SK-N-SH treated with all-trans-retinoic acid at 6 μM for 48 hours (cell line): ENCODE measurements at places on chromosomes 7 and 10.
A peak's percentile ranks its signal among the peaks of the same experiment; 100 is the strongest.

- ATAC-seq, result no peak; the same call in 2 of the 3 replicates
These were observed at the start of gene FFAR4 for GRCh38 chr10:93566435-93567276. Gene FFAR4 (plus strand): TSS chr10:93566665. CDS start chr10:93566721, 56 bp downstream.

GRCh38 chr7:51446356-51446755 lies 129.7 kb upstream of the COBL start:
- ATAC-seq, result no peak

DNA sequence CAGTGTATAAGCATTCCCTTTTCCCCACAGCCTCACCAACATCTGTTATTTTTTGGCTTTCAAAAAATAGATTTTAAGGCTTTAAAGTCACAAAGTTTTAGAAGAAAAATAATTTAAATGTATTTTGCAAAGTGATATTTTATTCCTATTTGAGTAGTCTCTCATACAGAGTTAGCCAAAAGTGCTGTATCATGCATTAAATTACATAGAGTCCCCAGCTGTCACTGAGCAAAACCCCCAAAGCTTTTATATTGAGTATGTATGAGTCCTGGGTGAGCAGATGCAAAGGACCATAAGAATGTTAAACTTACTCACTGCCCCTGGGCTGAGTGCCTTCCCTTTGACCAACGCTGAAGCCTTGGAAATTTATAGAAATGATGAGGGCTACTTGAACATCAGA lies 70.4 kb upstream of the PTN start:
- no peak for ATAC-seq

DNA sequence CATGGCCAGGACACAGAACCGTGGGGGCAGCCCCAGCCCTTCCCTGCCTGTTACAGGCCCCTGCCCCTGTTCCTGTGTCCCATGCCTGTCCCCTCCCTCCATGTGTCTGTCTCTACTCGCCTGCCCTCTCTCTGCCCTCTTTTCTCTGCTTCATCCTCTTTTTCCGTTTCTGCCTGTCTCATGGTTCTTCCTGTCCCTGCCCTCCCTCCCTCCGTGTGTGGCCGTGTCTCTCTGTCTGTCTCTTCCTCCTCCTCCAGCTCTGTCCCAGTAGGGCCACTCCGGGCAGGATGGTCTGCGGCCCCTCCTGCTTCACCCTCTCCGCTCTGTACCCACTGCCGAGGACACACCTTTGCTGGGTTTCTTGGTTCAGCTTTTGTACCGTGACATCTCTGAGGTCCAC lies 137.4 kb downstream of the FAM53B start:
- ATAC-seq, result no peak

- peak; percentile 81 for ATAC-seq
These were observed 31.2 kb upstream of the BMPER start for GRCh38 chr7:33873981-33874750.

- ATAC-seq, result no peak
These were observed 136.7 kb downstream of the KIF20B start for GRCh38 chr10:89838044-89838615.

- ATAC-seq, result no peak
These were observed 106.6 kb upstream of the CTBP2 start for GRCh38 chr10:125266966-125267365.

GRCh38 chr7:25949736-25950487 lies 202.1 kb upstream of the NFE2L3 start:
- ATAC-seq, result no peak

DNA sequence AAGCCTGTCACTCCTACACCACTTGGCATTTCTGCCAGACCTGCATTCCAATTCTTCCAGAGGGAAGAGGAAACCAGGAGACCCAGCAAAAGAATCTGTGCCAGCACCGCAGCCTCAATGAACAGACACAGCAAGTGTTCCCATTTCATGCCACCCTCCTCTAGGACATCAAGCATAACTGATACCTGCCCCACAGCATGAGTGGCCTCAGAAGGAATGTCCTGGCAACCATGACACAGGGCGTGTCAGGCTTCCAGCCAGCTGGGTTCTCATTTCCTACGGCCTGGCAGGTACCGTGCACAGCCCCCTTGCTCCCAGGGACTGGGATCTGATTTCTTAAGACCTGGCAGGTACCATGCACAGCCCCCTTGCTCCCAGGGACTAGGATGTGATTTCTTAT lies 7.8 kb downstream of the MAD1L1 start:
- no peak for ATAC-seq

DNA sequence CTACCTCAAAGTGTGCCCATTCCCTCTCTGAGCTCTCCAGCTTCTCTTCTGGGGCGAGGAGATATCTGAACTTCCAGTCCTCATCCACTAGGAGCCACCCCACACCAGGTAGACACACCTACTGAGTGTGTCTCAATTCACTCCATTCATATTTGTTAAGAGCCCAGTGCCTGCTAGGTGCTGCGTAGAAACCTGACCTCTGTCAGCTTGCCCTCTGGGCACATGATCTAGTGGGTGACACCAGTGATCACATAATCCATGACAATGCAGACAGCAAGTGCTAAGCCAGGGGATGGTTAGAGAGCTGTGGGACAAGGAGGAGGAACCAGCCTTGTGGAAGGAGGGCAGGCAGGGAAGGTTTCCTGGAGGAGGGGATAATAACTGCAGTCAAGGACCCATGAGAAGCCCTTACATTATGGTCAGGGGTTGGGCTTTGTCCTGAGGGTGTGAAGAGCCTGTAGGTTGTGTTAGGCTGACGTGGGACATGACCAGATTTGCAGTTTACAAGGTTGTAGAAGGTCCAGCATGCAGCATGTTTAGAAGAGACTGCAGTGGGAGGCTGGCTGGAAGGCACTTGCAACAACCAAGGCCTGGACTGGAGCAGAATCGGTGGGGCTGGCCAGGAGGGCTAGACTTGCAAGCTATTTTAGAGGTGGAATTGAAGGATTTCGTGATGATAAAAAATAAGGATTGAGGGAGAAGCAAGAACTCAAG lies 81.8 kb downstream of the COL13A1 start:
- no peak for ATAC-seq

GRCh38 chr7:11256501-11256900 lies 282.8 kb downstream of the PHF14 start:
- ATAC-seq, result no peak

- no peak for ATAC-seq
These were observed 60.7 kb downstream of the GPAM start for GRCh38 chr10:112122827-112123226.

DNA sequence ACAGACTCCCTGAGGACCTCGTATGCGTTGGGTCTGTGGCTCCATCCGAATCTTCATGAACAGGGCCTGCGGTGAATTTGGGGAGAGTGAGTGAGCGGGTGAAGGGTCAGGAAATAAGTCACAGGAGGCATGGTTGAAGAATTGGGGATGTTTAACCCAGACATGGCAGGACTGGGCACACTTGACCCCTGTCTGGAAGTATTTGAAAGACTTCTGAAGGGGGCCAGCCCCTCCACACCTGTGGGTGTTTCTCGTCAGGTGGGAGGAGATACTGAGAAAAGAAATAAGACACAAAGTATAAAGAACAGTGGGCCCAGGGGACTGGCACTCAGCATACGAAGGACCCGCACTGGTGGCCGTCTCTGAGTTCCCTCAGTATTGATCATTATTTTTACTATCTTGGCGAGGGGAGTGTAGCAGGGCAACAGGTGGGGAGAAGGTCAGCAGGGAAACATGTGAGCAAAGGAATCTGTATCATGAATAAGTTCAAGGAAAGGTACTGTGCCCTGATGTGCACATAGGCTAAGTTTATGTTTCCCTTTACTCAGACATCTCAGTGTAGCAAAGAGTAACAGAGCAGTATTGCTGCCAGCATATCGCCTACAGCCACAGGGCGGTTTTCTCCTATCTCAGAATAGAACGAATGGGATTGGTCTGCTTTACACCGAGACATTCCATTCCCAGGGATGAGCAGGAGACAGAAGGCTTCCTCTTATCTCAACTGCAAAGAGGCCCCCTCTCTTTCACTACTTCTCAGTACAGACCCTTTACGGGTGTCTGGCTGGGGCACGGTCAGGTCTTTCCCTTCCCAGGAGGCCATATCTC lies 38.2 kb upstream of the PFKFB3 start:
- no peak for ATAC-seq

- no peak for ATAC-seq
These were observed 35.2 kb downstream of the RNF133 start for GRCh38 chr7:122663733-122664132.

DNA sequence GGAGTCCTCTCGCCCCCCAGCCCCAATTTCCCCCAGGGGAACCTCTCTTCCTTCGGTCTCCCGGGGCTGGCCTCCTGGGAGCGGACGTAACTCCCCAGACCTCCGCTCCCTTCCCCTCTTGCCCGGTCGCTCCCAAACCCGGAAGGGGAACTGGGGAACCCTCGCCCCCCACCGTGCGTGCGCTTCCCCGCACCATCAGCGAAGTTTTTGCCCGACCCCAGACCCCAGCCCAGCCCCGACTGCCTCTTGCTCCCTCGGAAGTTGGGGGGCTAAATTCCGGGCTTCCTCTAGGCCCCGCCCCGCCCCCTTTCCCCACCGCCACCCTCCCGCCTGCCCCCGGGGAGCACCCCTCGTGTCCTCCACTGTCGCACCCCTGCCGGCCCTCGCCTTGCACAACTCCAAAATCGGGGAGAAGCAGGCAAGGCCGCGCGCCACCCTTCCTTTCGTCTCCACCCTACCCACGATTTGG lies 436 bp downstream of the GNB2 start:
- ATAC-seq, result 0 out of 3 replicates have a peak, but pooled peaks have one; percentile 2

- no peak for ATAC-seq
These were observed 1377.4 kb downstream of the XPNPEP1 start for GRCh38 chr10:108545921-108546320.

DNA sequence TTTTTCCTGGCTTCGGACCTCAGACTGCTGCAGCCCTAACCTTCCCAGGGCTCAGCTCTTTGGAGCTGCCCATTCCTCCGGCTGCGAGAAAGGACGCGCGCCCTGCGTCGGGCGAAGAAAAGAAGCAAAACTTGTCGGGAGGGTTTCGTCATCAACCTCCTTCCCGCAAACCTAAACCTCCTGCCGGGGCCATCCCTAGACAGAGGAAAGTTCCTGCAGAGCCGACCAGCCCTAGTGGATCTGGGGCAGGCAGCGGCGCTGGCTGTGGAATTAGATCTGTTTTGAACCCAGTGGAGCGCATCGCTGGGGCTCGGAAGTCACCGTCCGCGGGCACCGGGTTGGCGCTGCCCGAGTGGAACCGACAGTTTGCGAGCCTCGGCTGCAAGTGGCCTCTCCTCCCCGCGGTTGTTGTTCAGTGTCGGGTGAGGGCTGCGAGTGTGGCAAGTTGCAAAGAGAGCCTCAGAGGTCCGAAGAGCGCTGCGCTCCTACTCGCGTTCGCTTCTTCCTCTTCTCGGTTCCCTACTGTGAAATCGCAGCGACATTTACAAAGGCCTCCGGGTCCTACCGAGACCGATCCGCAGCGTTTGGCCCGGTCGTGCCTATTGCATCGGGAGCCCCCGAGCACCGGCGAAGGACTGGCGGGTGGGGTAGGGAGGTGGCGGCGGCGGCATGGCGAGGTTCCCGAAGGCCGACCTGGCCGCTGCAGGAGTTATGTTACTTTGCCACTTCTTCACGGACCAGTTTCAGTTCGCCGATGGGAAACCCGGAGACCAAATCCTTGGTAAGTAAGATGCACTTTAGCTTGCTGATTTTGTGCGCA lies at the start of gene PLXDC2:
TSS of gene PLXDC2 (plus strand) at position 22 of the 820 bp plus-strand sequence.
- peak; percentile 64 for ATAC-seq

DNA sequence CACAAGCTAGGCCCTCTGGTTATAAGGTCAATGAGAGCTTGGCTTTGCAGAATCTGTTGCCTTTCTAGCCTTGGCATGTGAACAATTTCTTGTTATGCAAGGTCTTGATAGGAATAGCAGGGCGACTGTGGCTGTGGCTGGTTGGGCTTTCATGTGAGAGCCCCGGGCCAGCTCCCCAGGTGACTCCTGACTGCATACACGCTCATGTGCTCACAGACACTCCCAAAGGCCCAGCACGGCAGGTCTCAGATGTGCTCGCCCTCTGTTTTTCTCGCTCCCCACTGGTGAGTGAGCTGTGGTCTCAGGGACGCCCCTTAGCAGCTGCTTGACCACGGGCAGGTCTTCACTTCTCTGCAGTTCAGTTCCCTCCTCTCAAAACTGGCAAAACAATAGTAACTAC lies 37.1 kb upstream of the ZNF32 start:
- no peak for ATAC-seq

DNA sequence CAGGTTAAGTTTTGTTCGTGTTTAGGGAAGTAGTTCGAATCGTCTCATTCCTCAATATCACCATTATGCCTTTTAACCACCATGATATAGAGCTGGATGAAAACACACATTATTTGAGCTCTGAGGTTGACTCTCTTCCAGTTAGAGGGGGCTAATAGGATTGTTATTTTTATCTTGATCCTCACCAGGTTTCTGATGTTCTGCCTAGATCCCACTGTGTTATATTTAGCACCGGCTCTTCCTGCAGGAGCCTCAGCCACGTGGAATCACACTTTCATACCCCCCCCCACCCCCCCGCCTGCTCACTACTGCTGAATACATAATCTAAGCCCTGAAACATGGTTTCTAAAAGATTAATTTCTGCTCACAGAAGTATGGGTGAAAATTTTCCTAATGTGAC lies 88.3 kb downstream of the NRCAM start:
- ATAC-seq, result no peak

- no peak for ATAC-seq
These were observed 49.0 kb downstream of the YKT6 start for GRCh38 chr7:44249639-44250234.

- no peak for ATAC-seq
These were observed 85.3 kb upstream of the PPP2R2D start for GRCh38 chr10:131815266-131816156.

- no peak for ATAC-seq
These were observed 29.8 kb upstream of the ING3 start for GRCh38 chr7:120920591-120921274.

DNA sequence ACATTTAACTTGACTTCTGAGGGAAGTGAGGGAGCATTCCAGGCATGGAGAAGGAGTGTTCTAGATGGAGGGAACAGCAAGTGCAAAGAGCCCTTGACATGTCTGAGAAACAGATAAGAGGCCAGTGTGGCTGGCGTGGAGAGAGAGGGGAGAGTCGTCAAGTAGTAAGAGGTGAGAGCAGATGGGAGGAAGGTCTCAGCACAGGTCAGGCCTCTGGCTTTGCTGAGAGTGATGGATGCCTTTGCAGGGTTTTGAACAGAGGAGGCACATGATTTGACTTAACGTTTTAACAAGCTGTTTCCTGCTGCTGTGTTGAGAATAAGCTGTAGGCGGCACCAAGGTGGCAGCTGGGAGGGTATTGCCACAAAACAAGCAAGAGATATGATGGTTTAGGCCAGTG lies 97.2 kb downstream of the KAT6B start:
- peak; percentile 41 for ATAC-seq

- ATAC-seq, result no peak
These were observed 56.0 kb upstream of the CTTNBP2 start for GRCh38 chr7:117929237-117929636.

GRCh38 chr10:29959586-29959985 lies 99.8 kb downstream of the JCAD start:
- no peak for ATAC-seq

DNA sequence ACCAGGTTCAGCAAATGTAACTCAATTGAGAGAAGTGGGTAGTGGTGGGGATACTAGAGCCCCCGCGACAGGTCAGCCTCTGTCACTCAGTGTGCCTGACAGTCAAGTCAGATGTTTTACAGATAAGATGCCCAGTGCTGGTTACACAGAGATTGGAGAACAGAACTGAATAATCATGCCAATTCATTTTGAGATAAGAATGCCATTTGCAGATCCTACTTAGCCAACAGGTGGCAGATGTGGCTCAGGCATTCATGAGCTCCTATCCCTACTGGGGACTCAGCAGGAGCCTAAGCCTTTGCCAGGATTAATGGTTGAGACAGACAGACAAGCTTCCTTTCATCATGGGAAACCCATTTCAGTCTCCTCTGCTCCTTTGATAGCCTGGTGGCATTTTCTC lies 137.8 kb downstream of the MAPK8 start:
- ATAC-seq, result peak; percentile 48; the same call in 2 of the 3 replicates
